ENCODE measurements at places on chromosomes 1 and 21.

GRCh38 chr1:20555025-20555757, 2.8 kb downstream of the FAM43B start:
- DNase-seq, result no peak

GRCh38 chr1:66353257-66353656, 180.7 kb upstream of the SGIP1 start:
- no peak for DNase-seq

GRCh38 chr21:35226968-35227744, 178.1 kb upstream of the RUNX1 start:
- DNase-seq, result peak; percentile 29

DNA sequence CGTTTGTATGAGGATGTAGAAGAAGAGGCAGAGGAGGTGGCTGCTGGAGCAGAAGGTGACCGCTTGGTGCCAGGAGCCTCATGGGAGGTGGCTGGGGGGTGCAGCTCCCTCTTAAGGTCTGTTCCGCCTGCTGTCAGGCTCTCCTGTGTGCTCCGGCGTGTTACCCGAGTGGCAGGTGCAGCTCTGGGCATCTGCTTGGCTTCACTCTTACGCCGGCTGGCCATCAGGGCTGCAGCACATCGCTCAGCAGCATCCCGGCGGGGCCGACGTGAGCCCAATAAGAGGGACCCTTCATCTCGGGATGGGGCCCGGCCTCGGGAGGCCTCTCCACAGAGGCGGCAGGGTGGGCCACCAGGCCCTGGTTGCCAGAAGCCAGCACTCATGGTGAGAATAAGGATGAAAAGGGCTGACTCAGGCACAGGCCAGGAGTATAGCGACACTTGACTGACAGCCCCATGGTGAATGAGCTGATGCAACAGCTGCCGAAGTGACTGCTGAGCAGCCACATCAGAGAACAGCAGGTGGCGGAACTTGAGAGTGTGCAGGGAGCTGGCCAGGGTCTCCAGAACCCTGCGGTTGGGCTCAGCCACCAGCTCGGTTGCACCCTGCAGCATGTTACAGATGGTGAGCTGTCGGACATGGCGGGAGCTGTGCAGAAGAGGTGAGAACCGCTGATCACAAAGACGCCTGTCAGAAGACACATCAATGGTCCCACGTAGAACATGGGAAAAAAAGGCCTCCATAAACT, 17.5 kb downstream of the LRRC41 start:
- no peak for DNase-seq

DNA sequence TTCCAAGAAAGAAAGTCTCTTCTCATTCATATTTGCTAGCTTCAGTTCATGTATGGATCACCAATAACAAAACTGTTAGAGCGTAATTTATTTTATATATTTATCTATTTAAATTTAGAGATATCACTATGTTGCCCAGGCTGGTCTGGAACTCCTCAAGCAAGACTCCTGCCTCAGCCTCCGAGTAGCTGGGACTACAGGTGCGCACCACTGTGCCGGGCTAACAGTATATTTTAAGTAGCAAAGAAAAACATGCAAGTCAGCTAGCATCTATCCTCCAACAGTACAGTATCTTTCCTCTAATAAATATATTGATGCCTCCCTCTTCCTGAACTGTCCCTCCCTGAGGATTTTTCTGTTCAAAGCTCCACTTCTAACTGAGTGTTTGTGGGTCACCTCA, 21.5 kb downstream of the INPP5B start:
- DNase-seq, result no peak

DNA sequence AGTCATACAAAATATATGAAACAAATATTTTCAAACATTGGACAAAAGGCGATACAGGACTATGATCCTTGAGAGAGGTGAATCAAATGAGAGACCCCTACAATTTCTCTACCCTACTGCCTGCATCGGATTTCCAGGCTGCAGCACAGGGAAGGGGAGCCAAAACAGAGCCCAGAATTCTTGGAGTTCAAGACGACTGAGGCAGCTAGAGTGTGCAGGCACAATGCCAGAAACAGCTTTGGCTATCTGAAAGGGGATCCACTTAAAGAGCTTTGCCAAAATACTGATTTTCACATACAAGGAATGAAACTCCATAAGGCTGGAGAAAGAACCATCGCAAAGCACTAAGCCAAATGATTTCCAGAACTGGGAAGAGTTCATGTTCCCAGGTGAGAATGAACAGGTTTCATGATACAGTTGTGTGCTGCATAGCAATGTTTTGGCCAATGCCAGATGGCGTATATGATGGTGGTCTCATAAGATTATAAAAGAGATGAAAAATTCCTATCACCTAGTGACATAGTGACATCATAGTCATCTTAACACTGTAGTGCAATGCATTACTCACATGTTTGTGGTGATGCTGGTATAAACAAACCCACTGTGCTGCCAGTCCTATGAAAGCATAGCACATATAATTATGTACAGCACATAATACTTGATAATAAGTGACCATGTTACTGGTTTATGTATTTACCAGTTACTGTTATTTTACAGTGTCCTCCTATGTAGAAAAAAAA, 77.5 kb downstream of the KCND3 start:
- no peak for DNase-seq

GRCh38 chr1:228983231-228983660, 248.0 kb downstream of the RHOU start:
- no peak for DNase-seq
